ENCODE measurements at places on chromosomes 16 and 17. TPM values are rescaled to one million over a fixed set of nuclear protein-coding genes. Genes with fewer than 3 reads are reported as not detected.

The CHRNE gene
- total RNA-seq = 0.64 TPM

The SLC16A13 gene
- total RNA-seq = 0.85 TPM

The STXBP4 gene
- 5.5 TPM for total RNA-seq

The C16orf96 gene
- total RNA-seq = under 0.01 TPM

All from tracheal epithelial cell (primary cell).